ENCODE measurements at places on chromosomes 12 and 14.

DNA sequence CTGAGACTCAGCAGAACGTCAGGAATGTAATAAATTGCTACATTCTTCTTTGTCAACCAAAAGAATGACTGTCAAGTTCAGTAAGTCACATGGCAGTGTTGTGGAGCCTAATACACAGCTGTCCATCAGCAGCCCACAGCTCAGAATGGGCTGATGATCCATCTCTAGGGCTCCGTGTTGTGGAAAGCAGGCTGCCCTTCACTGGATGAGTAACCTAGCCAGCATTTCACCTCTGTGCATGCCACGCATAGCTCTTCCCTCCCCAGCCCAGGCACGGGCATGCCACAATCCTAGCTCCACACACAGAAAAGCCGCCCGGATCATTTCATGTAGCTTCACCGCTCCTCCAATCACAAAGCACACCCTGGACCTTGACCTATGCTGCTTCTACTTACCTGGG is 878.0 kb upstream of the TMEM132C start:
- no peak for DNase-seq

DNA sequence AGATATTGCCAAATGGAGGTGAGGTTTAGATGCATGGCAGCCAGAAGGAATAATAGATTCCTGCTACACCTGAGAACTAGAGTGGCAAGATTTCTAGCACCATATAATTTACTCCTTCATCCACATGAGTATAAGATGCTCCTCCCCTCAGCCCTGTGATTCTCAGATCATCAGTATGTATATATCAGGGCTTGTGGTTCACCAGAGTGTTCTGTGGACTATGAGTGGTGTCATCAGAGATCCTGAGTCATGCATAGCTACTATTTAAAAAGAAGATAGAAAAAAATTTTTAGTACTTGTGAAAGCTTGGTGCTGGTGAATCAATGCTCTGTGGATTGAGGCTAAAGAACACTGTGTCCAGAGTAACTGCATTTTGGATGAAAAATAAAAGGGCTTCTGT is 285.9 kb downstream of the BMP4 start:
- DNase-seq, result no peak

GRCh38 chr12:53067993-53068770 is 11.0 kb downstream of the SPRYD3 start:
- no peak for DNase-seq

DNA sequence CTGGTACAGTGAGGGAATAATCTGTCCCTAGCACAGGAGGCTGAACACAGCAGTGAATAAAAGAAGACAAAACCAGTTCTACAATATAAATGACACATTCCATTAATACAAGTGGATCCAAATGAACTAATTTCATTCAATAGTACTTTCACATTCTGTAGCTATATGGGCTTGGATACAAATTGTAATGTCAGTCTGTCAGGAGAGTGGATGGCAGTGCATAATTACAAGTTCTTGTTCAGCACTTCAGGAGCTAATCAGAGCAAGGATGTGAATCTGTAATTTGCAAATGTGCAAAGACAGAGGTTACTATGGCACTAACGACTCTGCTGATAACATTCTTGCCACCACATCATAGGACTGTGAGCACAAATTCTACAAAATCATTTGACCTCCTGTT is 697.9 kb downstream of the DIO2 start:
- DNase-seq, result no peak

DNA sequence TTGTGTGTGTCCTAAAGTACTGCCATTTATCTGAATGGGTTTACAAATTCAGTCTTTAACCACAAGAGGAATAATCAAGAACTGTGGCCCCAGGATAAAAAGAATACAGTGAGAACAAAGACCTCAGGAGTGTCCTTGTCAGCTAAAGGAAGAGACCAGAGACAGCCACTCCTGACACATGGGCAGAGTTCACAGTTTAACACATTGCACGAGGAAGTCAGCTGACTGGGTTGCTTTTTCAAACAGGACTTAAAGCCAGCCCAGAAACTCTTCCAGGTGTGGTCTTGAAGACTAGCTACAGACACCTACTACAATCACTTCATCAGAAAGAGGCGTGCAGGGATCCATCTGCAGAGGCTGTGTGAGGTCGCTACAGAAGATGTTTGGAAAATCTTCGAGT is 42.8 kb downstream of the GNS start:
- DNase-seq, result no peak

DNA sequence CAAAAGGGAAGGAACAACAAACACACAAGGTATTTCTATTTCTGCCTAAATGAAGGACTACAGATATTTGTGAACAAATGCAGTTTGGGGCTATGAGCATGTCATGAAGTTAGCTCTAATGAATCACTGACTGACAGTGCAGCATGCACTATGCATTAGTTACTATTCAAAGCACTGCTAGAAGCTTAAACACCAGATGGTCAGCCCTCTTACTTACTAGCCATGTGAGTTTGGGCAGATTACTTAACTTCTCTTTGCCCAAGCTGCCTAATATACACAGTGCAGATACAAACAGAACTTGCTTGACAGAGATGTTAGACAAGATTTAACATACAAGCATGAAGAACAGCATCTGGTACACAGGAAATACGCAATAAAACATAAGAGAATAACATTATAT is 96.0 kb downstream of the ATXN2 start:
- DNase-seq, result no peak

DNA sequence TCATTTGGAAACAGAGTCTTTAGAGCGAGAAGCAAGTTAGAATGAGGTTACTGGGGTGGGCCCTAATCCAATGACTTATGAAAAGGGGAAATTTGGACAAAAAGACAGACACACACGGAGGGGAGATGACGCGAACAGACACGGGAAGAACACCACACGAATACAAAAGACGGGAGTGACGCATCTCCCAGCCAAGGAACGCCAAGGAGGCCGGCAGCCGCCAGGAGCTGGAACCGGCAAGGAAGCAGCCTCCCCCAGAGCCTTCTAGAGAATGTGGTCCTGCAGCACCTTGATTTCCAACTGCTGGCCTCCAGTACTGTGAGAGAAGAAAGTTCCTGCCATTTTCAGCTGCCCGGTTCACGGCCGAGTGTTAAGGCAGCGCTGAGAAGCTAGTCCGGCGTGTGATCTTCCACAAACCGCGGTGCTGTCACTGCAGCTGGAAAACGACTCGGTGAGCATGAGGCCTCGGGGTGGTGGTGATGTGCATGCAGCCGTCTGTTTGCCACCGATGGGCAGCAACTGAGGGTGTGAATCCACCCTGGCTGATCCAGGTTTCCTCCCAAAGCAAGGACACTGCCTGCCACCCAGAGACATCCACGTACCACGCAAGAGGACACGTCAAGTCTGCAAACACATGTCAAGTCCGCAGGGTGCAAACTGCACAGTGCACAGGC is 124.5 kb downstream of the NCOR2 start:
- no peak for DNase-seq

GRCh38 chr12:114744691-114745090 is 60.7 kb upstream of the TBX3 start:
- no peak for DNase-seq

DNA sequence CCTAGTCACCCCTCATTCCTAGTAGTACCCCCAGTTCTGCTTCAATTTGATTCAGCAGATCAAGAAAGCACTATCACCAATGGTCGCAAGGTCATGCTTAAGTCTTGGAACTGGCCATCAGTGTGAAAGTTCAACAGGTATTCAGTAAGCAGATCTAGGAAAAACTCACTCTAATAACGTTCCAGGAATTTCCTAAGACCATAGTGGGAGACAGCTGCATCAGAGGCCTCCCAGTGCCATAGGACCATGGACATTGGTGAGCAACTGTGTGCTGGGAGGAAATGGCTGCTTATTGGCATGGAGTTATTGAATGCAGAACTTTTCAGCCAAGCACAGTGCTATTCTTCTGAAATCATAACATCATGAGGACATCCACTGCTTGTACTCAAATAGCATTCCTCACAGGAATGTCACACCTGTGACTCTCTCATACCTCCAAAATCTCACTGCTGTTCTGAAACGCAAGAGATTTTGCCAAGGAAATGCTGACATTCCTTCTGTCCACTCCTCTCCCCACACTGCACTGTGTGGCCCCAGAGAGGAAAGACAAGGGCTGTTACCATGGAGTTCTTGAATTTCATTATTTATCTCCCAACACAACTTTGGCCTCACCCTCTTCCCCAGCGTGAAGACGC is 30.9 kb upstream of the MDM2 start:
- no peak for DNase-seq

- no peak for DNase-seq
These were observed 76.7 kb downstream of the GALC start for GRCh38 chr14:87916103-87916885.

DNA sequence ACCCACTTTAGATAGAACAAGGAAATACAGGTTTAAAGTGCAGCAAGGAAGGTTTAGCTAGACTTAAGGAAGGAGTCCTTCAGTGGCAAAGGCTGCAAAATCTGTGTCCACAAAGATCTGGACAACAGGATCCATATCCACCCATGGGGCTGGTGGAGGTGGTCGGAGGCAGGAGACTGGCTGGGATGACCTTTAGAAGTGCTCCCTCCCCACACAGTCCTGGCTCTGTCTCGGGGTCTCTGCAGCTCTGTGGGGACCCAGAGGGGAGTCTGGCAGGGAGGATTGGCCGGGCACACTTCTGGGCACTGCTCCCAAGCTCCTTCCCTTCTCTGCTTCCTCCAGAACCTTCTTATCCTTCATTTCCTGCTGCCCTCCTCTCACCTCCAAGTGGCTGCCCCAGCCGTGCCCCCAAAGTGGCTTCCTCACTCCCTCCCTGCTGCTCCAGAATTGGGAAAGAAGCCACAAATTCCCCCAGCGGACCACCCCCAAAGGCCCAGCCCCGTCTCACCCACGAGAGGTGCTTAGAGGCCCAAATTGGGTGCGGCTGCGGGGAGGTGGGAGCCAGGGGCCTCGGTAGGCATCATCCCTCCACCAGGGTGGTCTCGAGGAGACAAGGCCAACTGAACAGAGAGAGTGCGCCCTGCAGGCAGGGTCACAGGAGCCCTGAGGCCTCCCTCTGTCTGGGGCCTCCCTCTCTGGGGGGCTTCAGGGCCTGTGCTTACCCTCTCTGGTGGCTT is 21.9 kb upstream of the PGF start:
- DNase-seq, result no peak

GRCh38 chr14:97994020-97994531 is 1196.9 kb downstream of the VRK1 start:
- DNase-seq, result no peak

GRCh38 chr12:46103559-46104383 is 113.4 kb upstream of the SCAF11 start:
- no peak for DNase-seq

- no peak for DNase-seq
These were observed 58.0 kb upstream of the LRFN5 start for GRCh38 chr14:41548666-41549065.

- no peak for DNase-seq
These were observed 66.1 kb upstream of the ARID2 start for GRCh38 chr12:45663455-45663854.

DNA sequence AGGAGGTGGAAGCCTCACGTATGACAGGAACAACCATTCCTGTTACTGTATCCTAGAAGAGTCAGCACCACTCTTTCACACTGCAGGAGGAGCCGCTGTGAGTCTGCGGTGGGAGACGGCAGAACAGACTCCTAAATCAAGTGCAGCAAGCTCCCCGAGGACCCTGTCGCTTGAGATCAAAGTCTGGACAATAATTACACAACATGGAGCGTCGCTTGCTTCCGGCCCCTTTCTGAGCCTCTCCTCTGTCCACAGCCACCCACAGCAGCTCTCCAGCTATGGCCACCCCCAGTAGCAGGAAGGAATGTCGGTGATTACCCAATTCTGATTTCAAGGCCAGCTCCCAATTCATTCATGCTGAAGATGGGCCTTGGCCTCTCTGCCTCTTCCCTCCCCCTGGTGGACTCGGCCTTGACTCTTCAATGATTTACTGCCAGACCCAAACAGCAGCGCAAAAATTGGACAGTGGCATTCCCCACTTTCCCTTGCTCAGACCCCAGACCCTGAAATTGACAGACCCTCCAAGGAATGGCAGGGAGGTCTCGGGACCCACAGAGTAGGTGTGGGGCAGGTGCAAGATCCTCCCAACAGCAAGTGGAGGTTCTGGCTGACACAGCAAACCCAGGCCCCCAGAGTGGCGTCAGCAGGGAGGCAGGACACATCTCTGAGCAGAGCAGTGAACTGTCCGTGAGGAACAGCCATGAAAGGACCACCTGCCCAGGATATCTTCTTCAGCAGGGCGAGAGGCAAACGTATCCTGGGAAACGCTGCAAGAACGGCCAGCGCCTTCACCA is 272.7 kb upstream of the DIO3 start:
- DNase-seq, result no peak

- no peak for DNase-seq
These were observed 14.1 kb downstream of the CLEC1A start for GRCh38 chr12:10084733-10085132.

DNA sequence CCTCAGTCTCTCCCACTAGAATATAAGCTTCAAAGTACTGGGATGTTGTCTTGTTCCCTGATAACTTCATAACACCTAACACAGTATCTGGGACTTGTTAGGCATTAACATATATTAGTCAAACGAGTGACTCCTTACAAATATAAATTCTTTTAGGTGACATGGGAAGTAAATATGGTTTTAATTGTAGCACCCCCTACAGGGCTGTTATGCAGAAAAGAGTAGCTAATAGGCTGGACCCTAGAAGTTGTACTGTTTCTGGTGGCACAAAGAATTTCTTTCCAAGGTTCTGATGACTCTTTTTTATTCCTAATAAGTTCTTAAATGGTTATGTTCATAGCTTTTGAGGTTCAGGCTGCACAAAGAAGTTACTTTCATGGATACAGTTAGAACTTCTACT is 29.8 kb downstream of the GPATCH2L start:
- no peak for DNase-seq

- DNase-seq, result no peak
These were observed 87.3 kb downstream of the PHLDA1 start for GRCh38 chr12:75944097-75944904.

- DNase-seq, result no peak
These were observed 31.2 kb downstream of the DAD1 start for GRCh38 chr14:22557846-22558220.

Measured in activated CD8-positive, alpha-beta memory T cell treated with anti-CD3 and anti-CD28 coated beads for 48 hours (primary cell).